ENCODE measurements at places on chromosomes 3 and 15.

DNA sequence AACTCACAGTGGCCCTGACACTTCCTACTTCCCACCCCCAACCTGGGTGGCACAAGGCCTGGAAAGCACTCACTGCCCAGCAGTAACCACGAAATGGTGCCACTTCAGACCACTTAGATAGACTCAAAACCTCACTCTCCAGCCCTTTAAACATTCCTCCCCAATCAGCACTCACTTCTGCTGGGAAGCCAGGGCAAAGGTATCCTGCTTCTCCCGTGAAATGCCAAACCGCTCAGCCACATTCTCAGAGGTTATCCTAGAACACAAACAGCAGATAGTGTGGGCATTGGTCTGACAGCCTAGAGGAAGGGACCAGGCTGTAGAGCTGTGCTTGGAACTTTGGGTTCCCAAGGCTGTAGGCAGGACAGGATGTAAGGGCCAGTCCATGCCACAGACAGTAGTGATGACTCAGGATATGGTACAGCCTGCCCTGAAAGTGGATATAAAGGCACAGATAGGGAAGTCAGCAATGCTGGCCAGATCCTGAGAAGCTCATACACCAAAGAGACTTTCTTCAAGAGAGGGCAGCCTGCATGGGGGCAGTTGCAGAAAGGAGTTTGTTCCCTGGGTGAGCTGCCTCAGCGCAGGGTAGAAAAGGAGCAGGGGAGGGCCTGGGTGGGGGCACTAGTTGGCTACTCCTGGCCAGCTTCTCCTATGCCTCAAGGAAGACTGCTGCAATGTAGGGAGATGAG, 9.2 kb downstream of the ACAA1 start:
- no peak for DNase-seq

DNA sequence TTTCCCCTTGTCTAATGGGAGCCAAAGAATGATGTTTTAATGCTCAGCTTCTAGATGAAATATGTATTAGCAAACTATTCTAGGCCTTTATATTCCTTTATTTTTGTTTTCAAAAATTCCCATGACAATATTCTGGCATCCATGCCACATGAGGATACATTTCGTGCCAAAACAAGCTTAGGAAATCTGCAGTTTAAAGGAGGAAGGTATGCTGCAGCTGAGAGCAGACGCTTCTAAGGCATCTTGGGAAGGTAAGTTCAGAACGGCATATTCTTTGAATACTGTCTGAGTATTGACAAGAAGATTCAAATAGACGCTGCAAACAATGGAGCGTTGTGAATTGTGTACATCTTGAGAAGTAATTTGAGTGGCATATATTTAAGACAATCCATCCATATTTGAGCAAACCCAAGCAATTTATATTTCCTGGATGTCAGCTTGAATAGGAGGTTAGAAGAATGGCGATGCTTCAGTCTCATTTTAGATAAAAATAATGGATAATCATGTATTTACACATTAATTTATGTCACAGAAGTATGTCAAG, 158.6 kb downstream of the RAP2B start:
- DNase-seq, result no peak

DNA sequence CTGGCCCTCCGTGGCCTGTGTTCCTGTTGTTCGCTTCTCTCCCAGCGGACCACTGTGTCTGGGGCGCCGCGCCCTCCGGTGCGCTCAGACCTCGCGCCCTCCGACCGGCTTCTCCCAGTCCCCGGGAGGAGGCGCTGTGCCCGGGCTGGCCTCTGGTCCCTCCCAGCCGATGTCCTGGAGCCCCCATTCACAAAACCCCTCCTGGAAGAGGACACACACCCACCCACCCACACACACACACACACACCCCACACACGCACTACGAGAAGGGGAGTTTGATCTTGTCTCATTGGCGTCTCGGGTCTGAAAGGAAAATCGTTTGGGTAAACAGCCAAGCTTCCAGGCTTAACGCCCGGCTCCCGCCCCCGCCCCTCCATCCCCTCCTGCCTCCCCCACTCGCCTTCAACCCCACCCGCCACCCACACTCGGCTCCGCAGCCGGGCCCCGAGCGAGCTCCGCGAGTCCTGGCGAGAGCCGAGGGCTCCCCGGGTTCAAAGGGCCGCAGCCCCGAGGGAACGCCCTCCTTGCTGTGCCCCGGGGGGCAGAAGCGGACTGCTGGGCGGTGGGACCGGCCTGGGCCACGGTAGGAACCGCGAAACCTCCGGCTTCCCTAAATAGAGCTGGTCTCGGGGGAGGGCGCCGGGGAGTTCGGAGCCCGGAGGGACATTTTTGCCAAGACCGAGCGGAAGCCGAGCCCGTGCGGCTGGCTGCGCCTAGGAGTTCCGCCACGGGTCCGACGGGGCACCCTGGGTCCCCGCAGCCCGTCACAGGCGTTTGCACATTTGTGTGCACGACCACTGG, 23.6 kb downstream of the NR2F2 start:
- DNase-seq, result no peak

DNA sequence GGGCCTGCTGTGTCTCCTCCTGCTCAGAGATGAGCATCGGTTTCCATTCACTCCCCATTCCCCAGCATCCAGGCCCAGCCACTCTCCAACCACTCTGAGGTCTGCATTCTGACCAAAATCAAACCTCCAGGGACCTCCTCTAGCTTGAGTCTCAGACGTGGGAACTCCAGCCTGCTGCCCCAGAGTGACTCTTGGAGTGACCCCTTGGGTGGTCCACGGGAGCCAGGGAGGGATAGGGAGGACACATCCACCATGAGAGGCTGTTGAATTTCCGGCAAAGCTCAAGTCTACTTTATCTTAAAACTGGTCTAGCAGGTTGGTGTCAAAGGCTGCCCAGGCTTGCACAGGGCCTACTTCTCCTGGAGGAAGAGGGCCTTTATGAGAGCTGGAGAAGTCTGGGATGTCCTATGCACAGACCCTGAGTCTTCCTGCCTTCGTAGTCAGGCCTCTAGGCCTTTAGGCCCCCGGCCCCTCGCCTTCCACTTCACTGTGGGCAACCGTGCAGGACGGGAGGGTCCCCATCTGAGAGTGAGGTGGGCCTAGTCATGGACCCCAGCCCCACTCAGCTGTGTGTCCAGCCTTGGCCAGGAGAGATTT, 8.9 kb downstream of the CISH start:
- DNase-seq, result no peak

DNA sequence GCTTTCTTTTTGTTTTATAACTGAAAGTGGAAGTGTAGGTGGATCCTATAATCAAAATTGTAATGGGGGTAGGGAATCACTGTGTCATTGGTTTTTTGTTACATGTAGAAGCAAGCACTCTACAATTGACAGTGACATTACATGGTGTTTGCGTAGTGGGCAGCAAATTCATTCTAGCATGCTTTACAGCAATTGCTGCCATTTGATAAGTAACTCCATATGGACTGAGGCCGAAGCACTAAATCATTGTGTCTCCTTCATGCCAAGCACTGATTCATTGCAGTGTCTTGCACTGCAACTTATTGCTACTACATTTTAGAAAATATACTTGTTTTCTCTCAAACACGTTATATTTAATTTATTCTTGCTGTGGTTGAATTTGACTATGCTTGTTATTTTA, 933.9 kb downstream of the NSUN3 start:
- no peak for DNase-seq
